ENCODE measurements at places on chromosomes 6 and 20.

GRCh38 chr6:81075974-81076373 lies 676.5 kb downstream of the TENT5A start:
- no peak for DNase-seq

GRCh38 chr20:25249198-25249931 lies 1.5 kb downstream of the PYGB start:
- no peak for DNase-seq

GRCh38 chr20:10806539-10806938 lies 132.7 kb upstream of the JAG1 start:
- DNase-seq = no peak

- DNase-seq = no peak
Observed at GRCh38 chr6:130843575-130844320, 16.5 kb downstream of the SMLR1 start.

- no peak for DNase-seq
Observed at GRCh38 chr20:3614466-3614865, 48.7 kb downstream of the GFRA4 start.

DNA sequence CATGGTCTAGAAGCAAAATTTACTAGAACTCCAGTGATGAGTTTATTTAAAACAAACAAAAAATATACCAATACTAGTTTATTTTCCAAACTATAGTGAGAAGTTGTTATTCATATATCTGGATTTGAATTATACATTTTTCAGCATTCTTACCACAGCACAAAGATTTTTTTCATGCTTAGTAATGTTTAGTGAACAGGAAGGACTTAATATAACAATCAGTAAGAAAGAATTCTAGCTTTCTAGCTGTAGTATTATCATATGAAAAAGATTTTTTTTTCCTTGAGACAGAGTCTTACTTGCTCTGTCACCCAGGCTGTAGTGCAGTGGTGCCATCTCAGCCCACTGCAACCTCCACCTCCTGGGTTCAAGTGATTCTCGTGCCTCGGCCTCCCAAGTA lies 13.8 kb downstream of the MARCKS start:
- no peak for DNase-seq

GRCh38 chr6:35769211-35769610 lies 7.2 kb upstream of the CLPSL2 start:
- DNase-seq = no peak

- no peak for DNase-seq
Observed at GRCh38 chr6:56789879-56790278, 147.2 kb upstream of the DST start.

DNA sequence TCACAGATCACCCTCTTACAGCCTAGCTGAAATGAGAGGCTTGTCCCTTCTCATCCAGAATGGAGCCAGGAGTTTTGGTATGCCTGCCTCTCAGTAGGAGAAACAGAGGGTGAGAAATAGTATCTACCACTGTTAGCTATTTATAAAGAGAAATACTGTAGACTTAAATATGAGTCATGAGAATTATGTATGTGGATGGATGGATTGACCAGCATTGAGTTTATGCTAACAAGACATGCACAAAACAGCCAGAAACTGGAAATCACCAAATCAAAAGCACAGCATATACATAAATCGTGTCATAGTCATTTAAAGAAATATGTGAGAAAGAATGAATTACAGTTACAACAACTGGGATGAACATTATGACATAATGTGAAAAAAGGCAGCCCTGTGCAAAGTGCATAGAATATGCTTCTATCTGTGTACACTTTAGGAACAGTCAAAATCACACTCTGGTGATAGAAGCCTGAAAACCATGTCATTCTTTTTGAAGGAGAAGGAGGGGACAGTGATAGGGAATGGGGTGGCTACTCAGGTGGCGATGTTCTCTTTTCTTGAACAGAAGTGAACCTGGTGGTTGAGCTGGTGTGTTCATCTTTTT lies 79.8 kb upstream of the KIF25 start:
- DNase-seq = no peak

GRCh38 chr6:116244284-116244683 lies 9.6 kb downstream of the TSPYL4 start:
- no peak for DNase-seq

- peak; percentile 44 for DNase-seq
Observed at GRCh38 chr20:23419995-23420901, 1.0 kb downstream of the NAPB start.

- no peak for DNase-seq
Observed at GRCh38 chr6:134619789-134620188, 301.9 kb upstream of the SGK1 start.

GRCh38 chr6:12331474-12331873 lies 41.3 kb downstream of the EDN1 start:
- DNase-seq = no peak

GRCh38 chr6:136647363-136647852 lies 97.2 kb upstream of the MAP7 start:
- peak; percentile 51 for DNase-seq

DNA sequence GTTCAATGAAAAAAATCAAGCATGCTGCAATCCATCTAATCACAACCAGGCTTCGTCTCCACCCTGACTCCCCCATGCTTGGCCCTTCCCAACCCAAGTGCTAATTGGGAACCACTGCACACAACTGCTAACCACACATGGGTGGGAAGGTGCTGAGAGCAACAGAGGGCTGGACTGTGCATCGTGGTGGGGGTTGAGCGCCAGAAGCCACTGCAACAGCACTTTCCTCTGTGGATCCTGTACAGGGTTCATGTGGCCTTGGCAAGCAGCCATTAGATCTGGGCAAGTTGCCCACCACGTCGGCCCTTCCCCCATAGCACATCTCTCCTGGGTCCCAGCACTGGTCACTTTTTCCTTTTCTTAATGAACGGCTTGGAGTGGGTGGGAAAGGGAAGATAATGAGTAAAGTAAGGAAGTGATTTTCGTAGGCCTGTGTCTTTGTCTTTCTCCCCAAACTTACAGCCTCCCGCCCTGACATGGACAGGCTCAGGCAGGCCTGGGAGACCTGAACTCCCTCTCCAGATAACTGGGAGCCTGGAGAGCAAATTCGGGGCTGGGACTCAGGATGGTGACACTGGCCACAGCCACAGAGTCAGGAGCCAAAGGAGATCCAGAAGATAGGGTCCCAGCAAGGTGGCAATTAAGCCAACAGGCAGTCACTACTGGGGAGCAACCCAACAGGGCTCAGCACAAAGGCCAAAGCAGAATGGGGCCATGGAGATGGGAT lies 34.4 kb upstream of the MRPS10 start:
- DNase-seq = no peak

- no peak for DNase-seq
Observed at GRCh38 chr6:73657201-73657600, 3.4 kb upstream of the SLC17A5 start.

DNA sequence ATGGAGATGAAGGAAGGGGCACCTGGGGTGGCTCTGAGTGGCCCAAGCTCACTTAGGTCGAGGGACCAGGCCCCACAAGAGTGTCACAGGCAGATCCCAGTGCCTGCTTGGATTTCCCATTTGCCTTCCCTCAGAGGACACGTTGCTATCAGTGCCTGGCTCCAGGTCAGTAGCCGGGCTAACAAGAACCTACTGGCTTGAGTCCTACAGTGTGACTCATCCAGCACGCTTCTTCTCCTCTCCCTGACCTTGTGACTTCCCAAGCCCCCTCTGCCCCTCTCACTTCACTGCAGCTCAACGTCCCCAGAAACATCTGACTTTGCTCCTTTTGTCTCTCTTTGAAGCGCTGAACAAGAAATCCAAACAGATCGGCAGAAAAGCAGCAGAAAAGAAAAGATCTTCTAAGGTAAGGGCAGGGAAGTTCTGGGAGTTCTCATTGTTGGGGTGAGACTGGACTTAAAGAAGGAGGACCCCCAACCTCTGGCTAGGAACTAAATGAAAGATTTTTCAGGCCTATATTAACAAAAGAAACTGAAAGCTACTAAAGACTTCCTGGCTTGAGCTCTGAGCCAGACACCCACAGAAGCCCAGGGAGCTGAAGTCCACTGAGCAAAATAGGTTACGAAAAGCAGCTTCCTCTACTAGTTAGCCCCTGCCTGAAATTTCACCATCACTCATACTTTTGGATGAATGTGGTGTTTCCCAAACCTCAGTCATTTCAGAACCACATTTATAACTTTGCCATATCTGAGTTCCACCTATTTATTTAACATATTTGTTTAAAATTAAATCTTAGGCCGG lies 21.5 kb downstream of the ASIP start:
- DNase-seq = no peak

- no peak for DNase-seq
Observed at GRCh38 chr6:129393654-129394053, 316.3 kb downstream of the ARHGAP18 start.

- DNase-seq = no peak
Observed at GRCh38 chr20:15241681-15242080, 904.3 kb upstream of the FLRT3 start.

DNA sequence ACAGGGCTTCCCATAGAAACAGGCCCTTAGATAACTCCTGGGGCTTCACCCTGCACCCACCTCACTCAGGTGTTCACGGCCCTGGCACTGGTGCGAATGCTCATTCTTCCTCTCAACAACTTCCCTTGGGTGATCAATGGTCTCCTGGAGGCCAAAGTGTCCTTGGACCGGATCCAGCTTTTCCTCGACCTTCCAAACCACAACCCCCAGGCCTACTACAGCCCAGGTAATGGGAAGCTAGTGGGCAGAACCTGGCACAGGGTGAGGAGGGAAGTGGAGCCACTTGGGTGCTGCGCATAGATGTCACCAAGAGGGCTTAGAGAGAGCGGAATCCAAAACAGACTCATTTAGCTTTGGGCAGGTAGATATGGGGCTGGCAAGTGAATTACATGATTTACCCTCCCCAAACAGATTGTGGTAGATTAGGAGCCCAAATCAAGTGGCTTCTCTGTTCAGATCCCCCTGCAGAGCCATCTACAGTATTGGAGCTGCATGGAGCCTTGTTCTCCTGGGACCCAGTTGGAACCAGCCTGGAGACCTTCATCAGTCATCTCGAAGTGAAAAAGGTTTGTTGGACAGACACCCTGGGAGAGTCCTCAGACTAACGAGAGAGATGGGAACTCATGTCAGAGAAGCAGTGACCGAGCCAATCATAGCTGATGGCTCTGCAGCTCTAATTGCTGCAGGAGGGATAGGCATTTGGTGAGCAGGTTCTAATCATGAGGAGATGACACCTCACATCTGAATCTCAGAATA lies 8.5 kb downstream of the ABCC10 start:
- DNase-seq = no peak

DNA sequence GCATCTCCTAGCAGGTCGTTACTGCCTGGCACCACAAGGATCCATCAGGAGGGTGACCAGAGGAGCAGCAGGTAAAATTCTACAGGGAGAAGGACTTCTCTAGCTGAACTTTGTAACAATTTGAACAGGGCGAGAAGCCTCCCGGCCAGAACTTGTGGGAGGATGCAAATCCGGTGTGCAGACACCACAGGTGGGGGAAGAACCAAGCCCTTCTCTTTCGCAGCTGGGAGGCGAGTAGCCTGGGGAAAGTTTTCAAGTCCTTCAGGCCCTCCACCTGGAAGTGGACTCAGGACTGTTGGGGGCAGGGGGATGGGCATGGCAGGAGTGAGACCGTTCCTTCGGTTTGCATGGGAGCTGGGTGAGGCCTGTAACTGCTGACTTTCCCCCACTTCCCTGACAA lies 42.7 kb upstream of the FAM210B start:
- no peak for DNase-seq

DNA sequence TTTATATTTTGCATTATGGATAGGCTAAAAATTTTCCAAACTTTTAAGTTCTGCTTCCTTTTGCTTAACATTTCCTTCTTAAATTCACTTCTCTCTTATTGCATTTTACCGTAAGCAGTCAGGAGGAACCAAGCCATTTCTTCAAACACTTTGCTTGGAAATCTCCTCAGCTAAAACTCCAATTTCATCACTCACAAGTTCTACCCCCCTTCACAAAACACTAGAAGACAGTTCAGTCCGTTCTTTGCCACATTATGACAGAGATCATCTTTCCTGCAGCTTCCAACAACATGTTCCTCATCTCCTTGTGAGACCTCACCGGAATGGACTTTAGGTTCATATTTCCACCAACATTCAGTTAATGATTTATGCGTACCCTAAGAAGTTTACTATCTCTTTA lies 79.2 kb upstream of the LY86 start:
- DNase-seq = no peak

GRCh38 chr6:315921-316752 lies 23.9 kb downstream of the DUSP22 start:
- DNase-seq = no peak

DNA sequence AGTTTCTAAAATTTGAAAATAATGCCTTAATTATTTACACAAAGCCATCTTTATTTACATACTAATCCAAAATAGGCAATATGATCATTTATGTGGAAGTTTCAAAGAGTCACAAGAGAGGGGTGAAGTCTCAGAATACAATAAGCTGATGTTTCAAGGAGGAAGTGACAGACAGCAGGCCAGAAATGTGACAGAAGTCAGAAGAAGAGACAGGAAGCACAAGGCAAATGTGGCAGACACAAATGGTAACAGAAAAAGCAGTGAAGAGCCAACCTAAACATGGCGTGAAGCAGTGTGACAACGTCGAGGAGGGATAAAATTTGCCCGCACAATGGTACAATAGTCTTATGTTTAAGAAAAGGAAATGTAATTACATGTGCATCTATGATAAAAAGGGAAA lies 59.8 kb downstream of the SHPRH start:
- DNase-seq = no peak

DNA sequence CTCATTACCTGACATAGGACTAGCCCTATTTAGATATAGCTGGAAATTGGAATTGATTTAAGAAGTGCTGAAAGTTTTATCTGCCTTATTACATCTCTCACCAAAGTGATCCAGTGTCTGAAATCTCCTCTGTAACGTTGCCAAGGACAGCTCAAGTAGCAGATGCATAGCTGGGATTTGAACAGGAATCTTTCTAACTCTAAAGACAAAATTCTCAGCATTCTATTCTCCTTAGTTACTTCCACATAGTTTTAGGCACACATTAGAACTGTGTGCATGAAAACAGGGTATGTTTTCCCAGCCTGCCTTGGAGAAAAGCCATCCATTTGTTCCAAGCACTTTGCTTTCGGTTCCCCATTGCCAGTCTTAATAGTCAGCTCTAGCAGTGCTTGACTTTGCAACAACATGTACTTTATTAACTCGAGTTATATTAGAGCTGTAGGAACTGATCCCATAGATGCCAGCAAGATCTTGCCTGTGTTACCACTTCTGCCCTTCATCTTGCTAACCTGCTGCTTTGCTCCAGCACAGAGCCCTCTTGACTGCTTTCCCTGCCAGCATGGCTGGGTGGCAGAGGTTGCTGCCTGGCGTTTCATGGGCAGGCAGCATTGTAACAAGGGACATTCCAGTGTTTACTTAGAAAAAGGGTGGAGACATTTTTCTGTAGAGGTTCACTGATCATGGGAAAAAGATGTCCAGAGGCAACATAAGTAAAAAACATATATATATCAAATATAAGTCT lies 56.1 kb upstream of the STMND1 start:
- DNase-seq = no peak

DNA sequence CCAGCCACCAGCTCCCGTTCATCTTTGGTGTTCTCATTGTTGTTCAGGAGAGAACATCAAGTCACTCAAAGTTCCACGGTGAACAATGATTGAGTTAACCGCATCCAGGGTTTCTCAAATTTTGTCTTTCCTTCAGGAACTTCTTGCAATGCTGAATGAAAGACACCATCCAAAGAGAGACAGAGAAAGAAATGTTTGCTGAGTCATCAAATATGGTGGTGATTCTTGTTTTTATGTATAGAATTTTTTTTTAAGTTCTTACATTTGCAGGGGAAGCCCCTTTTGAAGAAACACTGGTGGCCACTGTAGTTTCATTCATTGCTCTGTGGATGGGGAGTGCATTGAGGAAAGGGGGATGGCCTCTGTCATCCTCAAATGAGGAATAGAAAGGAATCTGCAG lies 62.3 kb upstream of the ENPP5 start:
- DNase-seq = no peak

Data from activated CD4-positive, alpha-beta T cell treated with anti-CD3 and anti-CD28 coated beads, Interleukin-2, amount 50 U/mL, for 4 hours (primary cell).